ENCODE measurements at places on chromosomes 2 and 18. TPM values are rescaled to one million over a fixed set of nuclear protein-coding genes. Genes with fewer than 3 reads are reported as not detected.
A peak's percentile ranks its signal among the peaks of the same experiment; 100 is the strongest.

The GPR39 gene
- 0.22 TPM for total RNA-seq

The FAM168B gene
- total RNA-seq, result 115 TPM

The CCDC150 gene
- 3.0 TPM for total RNA-seq

The KANSL1L gene
- total RNA-seq, result 107 TPM

The MYO5B gene
- 7.5 TPM for total RNA-seq

The INHA gene
- total RNA-seq, result not detected

The SERPINB7 gene
- not detected for total RNA-seq

The PSTPIP2 gene
- 9.9 TPM for total RNA-seq

- no peak for DNase-seq
Measured at GRCh38 chr2:234060236-234060635, 9.7 kb downstream of the SPP2 start.

- DNase-seq, result no peak
Measured at GRCh38 chr18:78406743-78407465, 572.7 kb upstream of the SALL3 start.

DNA sequence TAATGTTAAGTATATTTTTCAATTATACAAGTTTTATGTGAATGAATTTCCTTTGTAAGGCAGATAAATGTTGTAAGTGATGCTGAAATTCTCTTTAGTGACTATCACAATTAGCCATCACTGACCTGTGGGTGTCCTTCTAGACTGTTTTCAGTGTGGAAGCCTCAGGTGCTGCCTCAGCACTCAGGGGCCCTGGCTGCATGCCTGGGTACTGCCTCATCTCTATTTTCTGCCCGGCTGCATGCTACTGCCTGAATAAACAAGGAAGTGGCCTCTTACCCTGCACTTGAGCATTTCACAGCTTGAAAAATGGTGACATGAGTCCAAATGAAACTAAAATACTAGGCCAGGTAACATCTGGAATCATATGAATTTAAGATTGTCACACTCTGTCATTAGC is 787.6 kb upstream of the SALL3 start:
- DNase-seq, result no peak

DNA sequence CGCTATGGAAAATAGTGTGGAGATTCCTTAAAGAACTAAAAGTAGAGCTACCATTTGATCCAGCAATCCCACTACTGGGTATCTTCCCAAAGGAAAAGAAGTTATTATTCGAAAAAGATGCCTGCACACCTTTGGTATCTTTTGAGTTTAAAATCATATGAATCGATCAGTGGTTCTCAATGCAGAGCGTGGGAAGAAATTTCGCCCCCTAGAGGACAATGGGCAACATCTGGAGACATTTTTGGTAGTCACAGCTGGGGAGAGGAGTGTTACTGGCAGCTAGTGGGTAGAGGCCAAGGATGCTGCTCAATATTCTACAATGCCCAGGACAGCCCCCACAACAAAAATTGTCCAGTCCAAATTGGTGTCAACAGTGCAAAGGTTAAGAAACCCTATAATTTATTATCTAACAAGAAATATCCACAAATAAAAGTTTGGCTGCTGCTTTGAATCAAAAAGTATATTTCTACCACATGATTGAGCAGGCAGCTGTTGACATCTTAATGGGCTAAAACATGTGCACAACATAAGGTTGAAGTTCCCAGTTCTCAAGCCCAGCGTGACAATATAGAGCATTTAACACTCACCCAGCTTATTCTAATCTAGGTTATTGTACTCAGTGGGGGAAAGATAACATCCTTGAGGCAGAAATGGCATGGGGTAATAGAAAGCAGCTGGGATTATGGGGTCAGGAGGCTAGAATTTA is 425.7 kb downstream of the LRATD1 start:
- DNase-seq, result no peak

GRCh38 chr2:201929281-201930026 is 104.2 kb upstream of the FZD7 start:
- no peak for DNase-seq

DNA sequence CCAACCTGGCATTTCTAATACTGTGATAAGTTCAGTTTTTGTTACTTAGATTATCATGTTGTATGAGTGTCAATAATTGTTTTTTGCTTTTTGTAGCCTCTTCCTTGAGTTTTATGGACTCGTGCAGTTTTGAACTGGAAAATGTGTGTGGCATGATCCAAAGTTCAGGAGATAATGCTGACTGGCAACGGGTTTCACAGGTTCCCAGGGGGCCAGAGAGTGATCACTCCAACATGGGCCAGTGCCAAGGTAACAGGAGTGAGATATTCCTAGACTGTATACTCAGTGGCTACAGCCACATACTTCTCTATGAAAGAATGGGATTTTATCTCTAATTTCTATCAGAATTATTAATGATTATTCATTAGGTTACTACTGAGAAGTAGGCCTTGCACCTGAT is 18.2 kb downstream of the MEP1B start:
- no peak for DNase-seq

- no peak for DNase-seq
Measured at GRCh38 chr18:5416112-5416511, 120.6 kb upstream of the ZBTB14 start.

GRCh38 chr2:229942671-229943070 is 20.4 kb downstream of the FBXO36 start:
- DNase-seq, result no peak

DNA sequence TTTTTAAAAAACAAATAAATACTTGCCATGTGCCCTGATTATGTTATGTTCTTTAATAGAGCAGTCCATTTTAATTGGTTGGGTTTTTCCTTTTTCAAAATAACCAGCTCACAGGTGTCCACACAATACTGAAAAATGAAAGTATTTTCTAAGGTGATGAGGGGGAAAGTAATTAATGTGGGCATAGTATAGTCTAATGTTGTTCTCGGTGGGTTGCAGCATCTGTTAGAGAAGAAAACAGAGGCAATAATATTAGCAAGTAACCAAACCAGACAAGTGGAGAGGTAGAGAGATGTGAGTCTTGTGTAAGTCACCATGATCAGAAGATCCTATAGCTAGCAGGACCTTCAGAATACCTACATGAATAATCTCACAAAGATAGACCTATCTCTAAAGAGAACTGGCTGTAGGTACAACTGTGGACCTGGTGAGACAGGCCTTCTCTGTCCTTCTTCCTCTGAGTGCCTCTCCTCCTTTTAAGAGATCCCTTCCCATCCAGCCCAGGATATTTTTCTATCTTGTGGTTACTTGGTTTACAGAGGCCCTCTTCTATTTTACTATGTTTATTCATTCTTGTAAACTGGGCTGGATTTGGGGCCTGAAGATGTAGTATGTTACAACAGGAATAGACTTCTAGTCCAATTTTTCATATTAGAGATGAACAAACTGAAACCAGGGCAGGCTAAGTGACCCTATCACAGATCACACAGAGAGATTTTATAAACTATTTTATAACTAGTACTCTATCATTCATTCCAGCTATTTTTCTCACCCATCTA is 67.1 kb upstream of the MSTN start:
- no peak for DNase-seq

GRCh38 chr2:135791418-135792190 is 45.4 kb downstream of the LCT start:
- no peak for DNase-seq

DNA sequence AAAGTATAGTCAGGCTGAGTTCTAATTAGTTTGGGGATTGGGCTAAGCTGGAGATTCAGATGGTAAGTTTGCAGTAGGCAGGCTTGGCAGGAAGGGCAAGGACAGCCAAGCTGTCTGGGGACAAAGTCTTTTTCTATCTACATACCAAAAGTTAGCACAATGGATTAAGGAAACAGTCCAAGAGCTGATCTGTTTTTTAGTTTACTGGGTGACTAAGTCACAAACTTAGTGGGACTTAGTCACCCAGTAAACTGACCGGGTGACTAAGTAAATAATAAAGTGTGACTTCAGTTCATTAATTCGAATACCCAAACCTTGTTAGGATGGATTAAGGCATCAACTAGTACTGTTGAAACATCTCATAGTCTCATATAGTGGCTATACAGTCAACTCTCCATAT is 1386.0 kb upstream of the CELF4 start:
- DNase-seq, result no peak

- no peak for DNase-seq
Measured at GRCh38 chr2:57490741-57491140, 555.9 kb upstream of the VRK2 start.

- DNase-seq, result no peak
Measured at GRCh38 chr2:11569636-11570035, 35.8 kb downstream of the GREB1 start.

- DNase-seq, result no peak
Measured at GRCh38 chr2:139457873-139458272, 677.7 kb upstream of the NXPH2 start.

DNA sequence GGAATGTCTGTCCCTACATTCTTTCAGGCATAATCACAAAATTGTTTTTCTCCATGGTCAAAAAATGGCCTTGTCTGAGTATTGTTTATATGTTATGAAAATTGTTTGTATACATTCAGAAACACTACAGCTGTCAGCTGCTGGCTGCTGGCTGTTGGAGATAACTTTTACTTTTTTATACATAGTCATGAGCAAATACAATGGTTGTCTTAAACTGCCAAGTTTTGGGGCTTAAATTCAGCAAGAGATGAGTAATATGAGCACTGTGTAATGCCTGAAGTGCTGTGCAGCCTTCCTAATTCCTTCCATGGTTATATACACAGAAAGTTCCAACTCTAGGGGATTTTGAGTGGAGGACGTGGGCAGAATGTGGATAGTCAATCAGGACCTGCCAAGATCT is 168.9 kb upstream of the RMP24 start:
- DNase-seq, result no peak

DNA sequence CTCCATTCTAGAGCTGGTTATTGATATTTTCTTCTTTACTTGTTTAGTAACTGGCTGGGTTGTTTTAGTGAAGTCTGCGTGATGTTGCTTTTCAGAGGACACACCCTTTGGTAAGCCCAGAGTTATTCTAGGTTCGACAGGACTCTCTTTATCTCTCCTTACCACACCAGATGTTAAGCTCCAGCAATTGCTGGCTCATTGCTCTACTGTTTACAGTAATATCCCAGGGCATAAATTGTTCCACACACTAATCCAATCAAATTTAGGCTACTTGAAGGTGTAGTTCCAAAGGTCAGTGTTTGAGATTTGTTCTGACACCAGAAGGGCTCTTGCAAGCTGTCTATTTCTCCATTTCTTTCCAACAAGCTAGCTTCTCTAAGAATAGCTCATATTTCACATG is 506.6 kb downstream of the NR4A2 start:
- DNase-seq, result no peak

DNA sequence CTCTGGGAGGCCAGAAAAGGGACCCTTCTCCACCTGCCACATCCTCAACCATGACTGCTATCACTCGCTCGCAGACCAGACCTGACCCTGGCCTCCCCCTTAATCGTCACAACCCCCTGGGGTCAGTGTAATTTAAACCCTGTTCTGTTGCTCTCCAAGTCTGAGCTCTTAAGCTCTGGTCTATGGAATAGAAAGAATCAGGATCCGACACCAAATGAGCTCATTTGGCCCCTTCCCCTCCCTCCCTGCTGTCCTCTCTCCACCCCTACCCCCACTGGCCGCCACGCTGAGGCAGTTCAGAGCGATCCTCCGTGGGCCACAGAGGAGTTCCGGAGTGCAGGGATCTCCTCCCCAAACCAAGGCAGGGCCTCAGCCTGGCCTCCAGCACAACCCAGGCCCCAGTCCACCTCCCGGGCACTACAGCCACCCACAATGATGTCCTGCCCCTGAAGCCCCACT is 5.3 kb downstream of the DNMT3A start:
- no peak for DNase-seq

DNA sequence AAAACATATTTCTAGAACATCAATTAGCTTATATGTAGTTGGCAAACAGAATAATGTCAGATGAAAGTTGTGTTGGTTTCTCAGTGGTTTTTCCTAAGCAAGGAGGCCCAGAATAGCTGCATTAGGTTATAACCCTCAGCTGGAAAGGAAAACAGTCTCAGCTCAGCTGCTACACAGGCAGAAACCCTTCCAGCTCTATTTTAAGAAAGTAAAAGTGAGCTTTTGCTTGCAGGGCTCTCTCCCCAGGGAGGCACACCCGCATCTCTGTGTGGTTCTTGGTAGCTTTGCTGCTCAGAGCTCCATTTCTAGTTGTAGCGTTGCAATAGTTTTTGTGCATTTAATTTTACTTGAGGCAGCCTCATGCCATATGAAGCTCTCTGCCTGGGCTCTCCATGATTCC is 54.6 kb downstream of the PIKFYVE start:
- peak; percentile 47 for DNase-seq

GRCh38 chr2:105560157-105560556 is 161.3 kb upstream of the FHL2 start:
- DNase-seq, result no peak

DNA sequence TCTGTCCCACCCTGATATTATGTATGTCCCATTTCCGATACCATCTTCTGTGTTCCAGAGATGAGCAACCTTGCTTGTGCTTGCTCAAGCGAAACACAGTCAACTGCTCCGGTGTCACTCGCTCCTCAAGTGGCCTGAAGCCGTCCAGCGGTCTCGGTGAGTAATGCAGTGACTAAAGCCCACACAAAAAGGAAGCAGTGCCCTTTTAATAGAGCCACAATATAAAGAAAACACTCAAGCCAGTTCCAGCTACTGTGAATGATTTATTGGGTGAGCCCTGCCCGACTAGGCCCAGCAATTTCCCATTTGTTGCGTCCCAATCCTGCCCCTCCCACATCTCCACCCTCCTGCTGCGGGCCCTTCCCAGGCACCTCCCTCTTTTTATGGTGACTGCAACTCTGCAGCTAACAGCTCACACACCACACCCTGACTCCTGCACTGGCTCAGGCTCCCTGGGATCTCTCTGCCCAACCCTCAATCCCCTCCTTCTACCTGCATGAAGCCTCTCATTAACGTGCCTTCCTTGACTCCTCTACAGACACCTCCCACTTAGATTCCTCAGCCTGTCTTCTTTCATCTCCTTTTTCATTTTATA is 44.2 kb upstream of the DSC1 start:
- peak; percentile 13 for DNase-seq

GRCh38 chr18:77234504-77235365 is 14.9 kb upstream of the GALR1 start:
- no peak for DNase-seq

- no peak for DNase-seq
Measured at GRCh38 chr2:194566907-194567660, 1089.9 kb upstream of the SLC39A10 start.

DNA sequence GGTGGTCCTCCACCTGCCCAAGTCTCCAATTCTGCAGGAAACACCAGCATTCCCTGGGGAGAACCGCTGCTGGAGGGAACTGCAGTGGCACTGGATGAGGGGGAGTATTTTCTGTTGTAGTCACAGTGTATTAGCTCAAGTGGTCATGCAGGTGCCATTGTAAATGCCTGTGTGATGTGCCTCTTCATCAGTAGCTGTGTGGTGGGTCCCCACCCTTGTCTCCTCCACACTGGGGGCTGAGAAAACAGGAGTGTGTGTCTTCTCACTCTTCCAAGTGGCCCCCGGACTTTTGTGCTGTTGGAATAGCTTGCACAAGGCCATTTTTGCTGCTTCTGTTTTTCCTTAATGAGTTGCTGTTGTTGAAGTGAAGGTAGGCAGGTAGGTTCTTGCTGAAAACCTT is 8.7 kb downstream of the NCK2 start:
- DNase-seq, result no peak

- no peak for DNase-seq
Measured at GRCh38 chr2:158184001-158184400, 82.3 kb downstream of the UPP2 start.

Measured in tibial nerve (tissue), 4 donors.